ENCODE measurements at places on chromosomes 3 and 15.
A peak's percentile ranks its signal among the peaks of the same experiment; 100 is the strongest.

DNA sequence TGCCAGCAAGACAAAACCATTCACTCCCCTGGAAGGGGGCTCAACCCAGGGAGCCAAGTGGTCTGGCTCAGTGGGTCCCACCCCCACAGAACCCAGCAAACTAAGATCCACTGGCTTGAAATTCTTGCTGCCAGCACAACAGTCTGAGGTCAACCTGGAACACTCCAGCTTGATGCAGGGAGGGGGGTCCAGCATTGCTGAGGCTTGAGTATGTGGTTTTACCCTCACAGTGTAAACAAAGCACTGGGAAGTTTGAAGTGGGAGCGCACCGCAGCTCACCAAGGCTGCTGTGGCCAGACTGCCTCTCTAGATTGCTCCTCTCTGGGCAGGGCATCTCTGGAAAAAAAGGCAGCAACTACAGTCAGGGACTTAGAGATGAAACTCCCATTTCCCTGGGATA lies 81.7 kb downstream of the MSL2 start:
- no peak for DNase-seq

DNA sequence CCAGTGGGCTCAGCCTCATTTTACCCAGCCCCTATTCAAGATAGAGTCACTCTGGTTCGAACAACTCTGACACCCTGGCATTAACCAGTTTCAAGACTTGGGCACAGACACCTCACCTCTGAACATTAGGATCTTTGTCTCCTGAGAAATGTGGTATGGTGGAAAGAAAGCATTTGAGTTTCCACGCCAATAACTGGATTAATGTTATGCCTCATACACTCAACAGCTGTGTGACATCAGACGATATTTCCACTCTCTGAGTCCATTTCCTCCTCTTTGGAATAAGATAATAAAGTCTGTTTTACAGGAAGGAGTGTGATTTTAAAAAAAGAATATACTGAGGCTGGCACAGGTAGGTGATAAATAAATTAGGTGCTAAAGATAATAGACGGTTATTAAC lies 121.3 kb upstream of the CHL1 start:
- DNase-seq: no peak

DNA sequence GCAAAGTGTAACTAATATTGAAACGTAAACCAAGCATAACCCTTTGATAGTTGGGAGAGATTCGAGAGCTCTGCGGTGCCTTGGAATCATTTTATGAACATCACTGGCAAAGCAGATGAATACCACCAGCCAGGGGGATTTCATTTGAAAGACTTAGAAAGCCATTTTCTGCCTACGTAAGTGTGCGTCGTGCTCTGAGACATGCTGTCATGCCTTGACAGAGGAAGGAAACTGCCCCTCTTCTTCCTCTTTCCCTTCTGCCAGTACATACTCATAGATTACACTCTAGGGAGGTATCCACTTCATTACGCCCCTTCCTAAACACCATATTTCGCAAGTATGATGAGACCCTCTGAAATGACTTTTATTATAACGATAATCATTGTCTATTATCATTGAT lies 3.3 kb upstream of the MTHFS start:
- no peak for DNase-seq

DNA sequence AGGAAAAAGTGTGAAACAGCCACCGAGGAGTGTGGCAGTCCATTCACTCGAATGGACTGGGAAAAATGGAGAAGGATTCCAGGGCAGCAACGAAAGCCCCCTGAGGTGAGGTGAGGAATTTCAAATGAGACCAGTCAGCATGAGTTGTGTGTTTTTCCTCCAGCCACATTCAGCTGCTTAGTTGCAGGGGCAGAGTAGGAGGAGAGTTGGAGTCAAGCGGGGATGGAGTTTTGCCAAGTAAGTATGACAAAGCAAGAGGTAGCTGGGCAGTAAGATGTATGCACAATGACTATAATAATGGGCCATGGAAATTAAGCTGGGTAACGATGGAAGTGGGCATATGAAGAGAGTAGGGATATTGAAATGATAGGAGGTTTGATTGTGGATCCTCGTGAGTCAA lies 64.4 kb downstream of the CCDC54 start:
- no peak for DNase-seq

DNA sequence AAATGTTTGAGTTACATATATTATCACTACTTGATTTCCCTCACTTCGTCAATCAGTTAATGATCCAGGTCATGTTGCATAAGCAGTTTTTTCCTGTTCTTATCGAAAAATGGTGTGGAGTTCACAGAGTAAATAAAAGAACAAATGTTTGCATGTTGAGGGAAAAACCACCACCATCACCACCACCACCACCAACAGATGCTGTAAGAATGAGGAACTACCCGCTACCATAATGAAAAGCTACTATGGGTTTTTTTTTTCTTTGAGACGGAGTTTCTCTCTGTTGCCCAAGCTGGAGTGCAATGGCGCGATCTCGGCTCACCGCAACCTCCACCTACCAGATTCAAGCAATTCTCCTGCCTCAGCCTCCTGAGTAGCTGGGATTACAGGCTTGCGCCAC lies 27.6 kb downstream of the RUBCN start:
- no peak for DNase-seq

GRCh38 chr3:19938295-19938627 lies 4.2 kb upstream of the EFHB start:
- no peak for DNase-seq

DNA sequence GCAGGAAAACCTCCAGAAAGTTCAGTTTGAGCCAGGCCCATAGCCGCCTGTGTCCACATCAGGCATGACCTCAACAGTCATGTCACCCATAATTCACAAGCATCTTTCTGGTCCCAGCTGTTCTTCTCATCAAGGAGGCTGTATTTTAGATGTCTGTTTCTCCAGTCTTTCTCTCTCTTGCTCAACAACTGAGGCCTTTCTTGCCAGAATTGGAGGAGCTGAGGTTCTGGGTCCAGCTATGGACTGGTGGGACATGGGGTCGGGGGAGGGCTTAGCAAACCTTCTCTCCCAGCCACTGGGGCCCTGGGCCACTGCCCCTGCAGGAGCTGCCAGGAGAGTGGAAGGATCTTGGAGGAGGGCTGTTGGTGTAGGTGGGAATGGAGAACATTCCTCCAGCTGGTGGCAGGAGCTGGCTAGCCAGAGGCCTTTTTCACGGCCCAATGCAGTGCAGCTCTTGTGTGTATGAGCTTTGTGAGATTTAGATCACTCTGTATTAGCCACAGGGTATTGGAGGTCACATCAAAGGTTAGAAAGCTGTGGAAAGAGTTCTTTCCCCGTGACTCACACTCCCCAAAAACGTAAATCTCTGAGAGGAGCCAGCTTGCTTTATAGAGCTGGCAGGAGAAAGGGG lies 23.5 kb downstream of the MAGEF1 start:
- no peak for DNase-seq

DNA sequence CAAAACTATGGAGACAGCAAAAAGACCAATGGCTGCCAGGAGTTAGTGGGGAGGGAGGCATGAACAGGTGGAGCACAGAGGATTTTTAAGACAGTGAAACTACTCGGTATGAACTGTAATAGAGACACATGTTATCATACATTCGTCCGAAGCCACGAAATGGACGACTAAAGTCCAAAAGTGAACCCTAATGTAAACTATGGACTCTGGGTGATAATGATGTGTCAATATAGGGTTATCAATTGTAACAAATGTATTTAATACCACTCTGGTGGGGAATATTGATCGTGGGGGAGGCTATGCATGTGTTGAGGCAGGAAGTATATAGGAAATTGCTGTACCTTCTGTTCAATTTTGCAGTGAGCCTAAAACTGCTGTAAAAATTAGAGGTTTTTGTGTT lies 107.0 kb downstream of the CPN2 start:
- no peak for DNase-seq

GRCh38 chr15:56038015-56038414 lies 44.6 kb upstream of the NEDD4 start:
- no peak for DNase-seq

DNA sequence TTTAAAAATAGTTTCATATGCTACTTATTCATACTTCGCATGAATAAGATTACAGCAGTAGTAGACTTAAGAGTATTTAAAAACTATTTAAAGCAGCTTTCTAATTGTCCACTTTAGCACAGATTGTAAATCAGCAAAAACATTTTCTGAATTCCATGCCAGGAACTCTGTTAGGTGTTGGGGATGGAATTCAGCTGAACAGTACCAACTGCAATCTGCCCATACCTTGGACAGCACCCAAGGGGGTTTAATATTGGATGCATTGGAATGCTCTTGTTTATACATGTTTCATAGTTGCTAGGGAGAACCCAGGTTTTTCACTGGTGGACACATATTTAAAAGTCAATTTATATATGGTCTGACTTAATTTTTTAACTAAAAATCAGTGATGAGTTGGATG lies 74.8 kb downstream of the PPM1L start:
- no peak for DNase-seq

GRCh38 chr3:23748398-23749110 lies 57.2 kb upstream of the UBE2E1 start:
- no peak for DNase-seq

GRCh38 chr3:197959500-197959890 lies 522 bp upstream of the LMLN start:
- no peak for DNase-seq

DNA sequence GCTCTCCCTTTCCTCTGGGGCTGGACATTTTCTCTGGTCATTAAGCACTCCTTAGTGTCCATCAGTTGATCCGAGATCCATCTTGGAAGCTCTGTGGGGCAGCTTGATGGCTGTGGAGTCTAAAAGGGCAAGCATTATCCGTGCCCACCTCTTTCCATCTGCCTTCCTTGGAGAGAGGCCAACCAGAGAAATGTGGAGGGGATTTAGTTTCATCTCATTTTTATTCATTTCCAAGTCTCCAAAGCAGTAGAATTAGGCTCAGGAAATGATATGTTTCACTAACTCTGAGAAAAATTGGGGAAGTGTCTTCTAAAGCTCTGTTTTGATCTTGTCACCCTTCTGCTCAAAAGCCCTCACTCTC lies 95.9 kb upstream of the KLHL25 start:
- DNase-seq: no peak

- no peak for DNase-seq
Measured at GRCh38 chr15:64029633-64030032, 16.7 kb downstream of the DAPK2 start.

- DNase-seq: no peak
Measured at GRCh38 chr15:71313806-71314205, 198.5 kb downstream of the THSD4 start.

DNA sequence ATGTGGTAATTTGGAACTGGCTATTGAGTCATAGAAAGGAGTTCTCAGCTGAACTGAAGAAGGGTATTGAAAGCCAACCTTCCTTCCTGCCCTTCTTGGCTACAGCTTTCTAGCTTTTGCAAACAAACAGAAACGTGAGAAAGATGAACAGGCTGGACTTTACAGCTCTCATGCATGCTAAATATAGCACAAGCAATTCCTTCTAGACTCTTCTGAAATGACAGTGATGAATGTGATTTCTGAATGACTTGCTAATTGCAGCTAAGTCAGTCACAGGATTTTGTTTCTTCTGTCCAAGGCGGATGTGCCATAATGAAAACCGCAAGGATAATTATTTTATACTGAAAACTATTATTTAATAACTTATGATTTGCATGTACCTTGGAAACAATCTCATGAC lies 36.3 kb downstream of the BCHE start:
- no peak for DNase-seq

- peak; percentile 14 for DNase-seq
Measured at GRCh38 chr15:98954411-98954810, 53.2 kb downstream of the PGPEP1L start.

DNA sequence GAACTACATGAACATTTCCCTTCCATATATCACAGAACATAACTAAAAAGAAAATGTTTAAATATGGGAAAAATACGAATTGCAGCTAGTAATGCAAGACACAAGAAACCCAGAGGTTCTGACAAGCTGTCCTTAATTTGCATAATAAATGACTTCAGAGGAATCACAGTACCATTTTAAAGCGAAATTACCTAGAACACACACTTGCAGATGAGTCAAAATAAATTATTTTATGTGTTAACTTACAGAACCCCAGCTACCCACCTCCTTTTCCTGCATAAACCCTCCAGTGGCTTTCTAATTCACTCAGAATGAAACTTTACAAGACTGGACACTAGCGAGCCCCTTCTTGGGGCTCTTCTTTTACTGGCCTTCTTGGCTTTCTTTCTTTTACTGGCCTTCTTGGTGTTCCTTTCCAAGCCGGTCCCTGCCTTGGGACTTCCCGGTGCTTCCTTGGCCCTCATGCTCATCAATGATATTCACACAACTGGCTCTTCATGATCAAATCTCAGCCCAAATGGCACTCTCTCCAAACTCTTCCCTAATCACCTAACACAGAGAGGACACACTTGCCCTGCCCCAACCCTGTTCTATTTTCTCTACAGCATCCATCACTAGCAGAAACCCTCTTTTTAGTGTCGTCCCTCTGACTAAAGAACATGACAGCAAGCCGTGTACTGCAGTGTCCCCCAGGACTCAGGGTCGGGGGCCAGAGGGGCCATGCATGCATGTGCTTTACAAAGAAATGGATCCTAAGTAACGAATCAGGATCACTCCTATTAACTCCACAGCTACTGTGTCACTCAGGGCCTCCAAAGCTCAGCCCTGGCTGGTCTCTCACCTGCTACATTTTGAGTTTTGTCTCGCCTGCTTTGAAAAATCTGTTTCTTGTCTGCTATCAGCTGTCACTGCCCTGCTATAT lies 4.8 kb downstream of the CHSY1 start:
- no peak for DNase-seq

- DNase-seq: no peak
Measured at GRCh38 chr3:12935023-12935860, 93.9 kb upstream of the RPL32 start.

- DNase-seq: no peak
Measured at GRCh38 chr3:110887176-110887575, 184.4 kb upstream of the NECTIN3 start.

DNA sequence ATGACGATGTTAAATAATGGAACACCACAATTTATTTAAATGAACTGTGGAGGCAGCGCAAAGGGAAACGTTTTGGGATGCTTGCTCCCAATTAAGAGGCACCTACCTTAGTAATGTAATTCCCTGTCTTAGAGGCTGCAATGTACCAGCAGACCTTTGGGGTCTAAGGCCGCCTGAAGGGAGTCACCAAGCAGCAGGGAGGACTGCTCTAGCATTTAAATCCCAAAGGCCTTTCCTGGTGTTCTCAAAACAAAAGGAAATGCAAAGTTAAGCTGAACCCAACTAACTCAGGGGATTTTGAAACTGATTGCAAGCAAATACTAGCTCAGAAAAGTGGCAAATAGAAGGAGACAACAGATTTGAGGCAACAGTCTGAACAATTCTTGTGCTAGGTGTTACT lies 510.8 kb downstream of the GABRG3 start:
- no peak for DNase-seq
